Hematopoietic multipotent progenitor cell treated with erythropoietin and hydrocortisone succinate and interleukin-3 and kit ligand, for 17 days (in vitro differentiated cells): ENCODE measurements at places on chromosomes 4 and X.
A peak's percentile ranks its signal among the peaks of the same experiment; 100 is the strongest.

- no peak for DNase-seq
These were observed 359.2 kb downstream of the EPHA5 start for GRCh38 chr4:65311120-65311519.

DNA sequence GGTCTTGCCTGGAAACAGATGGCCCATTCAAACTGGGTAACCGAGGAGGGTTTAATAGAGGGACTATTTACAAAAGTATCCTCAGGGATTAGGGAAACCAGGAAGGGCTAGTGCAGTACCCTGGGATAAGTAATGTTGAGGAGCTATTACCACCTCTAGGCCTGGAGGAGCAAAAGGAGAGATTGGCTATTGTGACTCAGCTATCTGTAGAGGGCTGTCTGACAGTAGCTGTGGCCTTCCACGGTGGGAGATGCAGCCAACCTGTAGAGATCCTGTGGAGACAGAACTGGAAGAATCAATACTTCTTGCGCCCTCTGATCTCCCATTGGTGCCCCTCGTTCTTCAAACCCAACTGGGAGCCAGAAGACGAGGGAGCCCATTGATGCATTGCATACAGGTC is 34.1 kb upstream of the RPS6KA3 start:
- DNase-seq, result no peak

DNA sequence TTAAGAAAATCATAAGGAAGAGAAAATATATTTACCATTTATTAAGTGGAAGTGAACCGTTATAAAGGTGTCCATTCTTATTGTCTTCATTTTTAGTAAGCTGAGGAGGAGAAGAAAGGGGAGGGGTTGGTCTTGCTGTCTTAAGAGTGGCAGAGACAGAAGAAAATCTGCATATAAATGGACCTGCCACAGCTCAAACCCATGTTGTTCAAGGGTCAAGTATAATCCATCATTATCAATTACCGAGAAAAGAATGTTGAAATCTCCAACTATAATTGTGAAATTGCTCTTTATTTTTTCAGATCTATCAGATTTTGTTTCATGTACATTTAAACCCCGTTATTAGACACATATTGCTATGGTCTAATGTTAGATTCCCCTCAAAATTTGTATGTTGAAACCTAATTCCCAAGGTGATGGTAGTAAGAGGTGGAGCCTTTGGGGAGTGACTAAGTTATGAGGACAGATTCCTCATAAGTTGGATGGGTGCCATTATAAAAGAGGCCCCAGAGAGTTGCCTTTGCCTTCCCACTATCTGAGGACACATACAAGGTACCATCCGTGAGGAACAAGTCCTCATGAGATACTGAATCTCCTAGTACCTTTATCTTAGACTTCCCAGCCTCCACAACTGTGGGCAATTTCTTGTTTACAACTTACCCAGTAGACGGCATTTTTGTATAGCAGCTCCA is 58.5 kb upstream of the SMAD1 start:
- no peak for DNase-seq

DNA sequence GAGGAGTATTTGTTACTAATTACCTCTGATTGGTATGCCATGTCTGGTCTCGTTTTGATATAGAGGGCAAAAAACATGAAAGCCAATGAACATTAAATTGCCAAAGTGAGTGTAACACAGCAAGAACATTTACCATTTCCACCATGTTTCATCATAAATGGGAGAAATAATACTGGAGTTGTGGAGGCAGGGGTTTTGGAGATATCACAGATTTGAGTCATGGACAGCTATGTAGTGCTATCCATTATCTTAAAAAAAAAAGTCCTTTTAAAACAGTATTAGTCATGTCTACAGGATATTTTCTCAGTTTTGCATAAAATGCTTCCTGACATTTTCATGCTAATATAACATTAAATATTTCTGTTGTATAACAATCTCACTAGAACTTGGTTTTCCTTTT is 301.2 kb downstream of the IL1RAPL1 start:
- no peak for DNase-seq

DNA sequence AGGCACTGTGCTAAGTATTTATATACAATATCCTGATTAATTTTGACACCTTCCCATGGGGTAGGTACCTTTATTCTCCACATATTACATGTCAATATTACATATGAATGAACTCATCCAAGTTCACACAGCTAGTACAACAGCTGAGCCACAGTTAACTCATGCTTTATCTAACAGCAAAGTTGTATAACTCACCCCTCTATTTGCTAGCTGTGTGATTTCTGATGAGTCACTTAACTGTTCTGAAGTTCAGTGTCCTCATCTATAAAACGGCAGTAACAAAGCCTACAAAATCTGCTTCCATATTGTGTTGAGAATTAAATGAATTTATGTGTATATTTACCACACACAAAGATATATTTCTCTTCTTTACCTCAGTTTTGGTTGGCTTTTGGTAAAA is 48.2 kb upstream of the KDR start:
- no peak for DNase-seq

DNA sequence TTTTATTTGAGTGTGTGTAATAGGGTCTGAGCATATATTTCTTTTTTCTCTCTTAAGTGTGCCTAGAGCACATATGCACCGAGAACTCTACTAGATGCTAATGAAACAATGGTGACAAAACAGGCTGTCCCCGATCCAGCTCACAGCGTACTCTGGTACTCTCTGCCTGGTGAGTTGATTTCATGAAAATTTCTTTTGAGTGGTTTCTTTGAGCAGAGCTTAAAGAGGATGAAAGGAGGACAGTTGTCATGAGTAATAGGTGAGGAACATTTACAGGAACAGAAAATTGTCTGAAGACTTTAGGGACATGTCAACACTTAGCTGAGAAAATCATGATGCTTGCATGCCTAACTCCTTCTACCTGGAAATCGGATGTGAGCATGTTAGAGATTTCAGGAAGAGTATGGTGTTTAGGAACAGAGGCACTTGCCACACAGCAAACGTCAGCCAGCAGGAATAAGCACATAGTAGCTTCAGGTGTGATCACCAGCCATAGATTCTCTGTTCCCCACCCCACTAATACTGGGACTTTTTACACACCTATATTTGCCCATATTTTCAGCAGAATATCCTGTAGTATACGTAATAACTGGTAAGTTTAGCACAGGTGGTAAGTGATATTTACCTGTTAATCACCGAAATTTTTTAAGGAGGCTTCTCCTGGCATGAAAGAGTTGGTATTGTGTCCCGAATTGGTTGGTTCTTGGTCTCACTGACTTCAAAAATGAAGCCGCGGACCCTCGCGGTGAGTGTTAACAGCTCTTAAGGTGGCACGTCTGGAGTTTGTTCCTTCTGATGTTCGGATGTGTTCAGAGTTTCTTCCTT is 111.1 kb downstream of the ZNF330 start:
- no peak for DNase-seq

DNA sequence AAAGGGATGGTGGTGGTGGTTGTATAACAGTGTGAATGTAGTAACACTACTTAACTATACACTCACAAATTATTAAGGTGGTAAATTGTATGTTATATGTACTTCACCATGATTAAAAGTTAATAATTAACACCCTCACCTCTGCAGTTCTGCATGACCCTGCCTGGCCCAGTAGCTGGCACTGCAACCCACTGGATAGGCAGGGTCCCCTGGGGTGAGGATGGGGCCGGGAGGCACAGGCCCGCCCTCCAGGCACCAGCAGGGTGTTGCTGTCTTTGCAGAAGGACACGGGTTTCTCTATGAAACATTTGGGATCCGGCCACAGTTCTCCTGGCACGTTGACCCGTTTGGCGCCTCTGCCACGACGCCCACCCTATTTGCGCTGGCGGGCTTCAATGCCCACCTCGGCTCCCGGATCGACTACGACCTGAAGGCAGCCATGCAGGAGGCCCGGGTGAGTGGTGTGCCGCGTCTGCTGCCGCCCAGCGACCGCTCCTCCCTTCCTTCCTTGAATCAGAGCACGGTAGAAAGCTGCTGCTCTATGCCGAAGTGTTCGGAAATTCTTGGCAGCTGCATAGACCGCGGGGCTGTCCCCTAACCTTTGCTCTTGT is 11.8 kb downstream of the MAN2B2 start:
- no peak for DNase-seq

GRCh38 chr4:145907390-145907789 is 31.2 kb downstream of the ZNF827 start:
- DNase-seq, result no peak

- DNase-seq, result no peak
These were observed 18.6 kb upstream of the TEX13B start for GRCh38 chrX:108000751-108001150.

DNA sequence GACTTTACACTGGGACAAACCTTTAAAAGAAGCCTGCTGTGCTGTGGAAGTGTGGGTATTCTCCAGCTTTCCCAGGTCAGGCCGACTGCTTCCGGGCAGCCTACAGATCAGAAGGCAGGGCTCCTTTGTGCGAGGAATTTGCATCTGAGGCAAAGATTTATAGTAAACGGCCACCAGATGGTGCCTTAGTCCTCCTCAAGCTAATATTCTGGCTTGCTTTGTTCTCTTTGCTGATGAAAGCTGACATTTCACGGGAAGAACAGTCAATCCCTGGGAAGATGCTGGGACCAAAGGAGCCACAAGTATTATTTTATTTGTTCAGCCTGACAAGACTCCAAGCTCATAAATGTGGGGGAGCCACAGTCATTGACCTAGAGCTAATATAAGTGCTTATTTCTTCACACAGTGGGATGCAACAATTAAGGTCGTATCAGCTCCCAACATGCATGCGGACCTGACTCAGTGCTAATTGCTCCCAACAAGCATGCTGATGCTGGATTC is 120.7 kb upstream of the TRIM2 start:
- DNase-seq, result peak; percentile 85
